ENCODE measurements at places on chromosomes 12 and 14.

DNA sequence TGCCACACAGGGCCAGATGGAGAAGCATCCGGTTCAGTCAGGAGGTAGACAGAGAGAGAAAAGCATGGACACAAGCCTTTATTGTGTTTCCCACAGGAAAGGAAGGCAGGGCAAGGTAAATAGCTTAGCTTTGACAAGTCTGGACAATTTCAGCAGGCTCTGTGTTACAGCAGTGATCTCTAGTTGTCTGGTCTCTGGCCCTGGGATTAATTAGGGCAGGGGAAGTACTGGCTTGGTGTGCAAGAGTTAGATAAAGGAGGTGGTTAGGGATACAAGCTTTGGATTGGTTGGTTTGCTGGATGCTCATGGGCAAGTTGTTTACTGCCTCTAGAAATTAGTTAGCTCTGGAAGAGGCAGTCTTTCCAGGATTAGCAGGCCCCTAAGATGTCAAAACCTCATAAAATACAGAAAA lies 15.1 kb upstream of the NGDN start:
- no peak for DNase-seq

- no peak for DNase-seq
Measured at GRCh38 chr14:66999978-67000377, 189.3 kb upstream of the GARIN2 start.

DNA sequence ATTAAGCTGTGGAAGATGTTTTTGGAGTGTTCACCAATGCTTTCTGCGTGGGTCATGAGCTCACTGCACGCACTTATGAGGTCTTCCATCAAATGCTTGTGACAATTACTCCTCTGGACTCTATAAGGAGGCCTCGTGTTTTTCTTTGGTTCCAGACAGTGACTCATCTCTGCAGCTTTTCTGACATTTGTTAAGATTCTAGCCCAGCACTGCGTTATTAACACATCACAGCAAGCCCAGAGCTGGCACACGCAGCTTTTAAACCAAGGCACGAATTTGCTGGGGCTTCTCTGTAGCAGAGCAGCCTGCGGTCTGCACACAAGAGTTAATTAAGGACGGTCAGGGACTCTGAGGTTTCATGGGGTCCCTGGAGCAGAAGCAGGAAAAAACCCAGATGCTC lies 16.9 kb downstream of the MEG3 start:
- no peak for DNase-seq

DNA sequence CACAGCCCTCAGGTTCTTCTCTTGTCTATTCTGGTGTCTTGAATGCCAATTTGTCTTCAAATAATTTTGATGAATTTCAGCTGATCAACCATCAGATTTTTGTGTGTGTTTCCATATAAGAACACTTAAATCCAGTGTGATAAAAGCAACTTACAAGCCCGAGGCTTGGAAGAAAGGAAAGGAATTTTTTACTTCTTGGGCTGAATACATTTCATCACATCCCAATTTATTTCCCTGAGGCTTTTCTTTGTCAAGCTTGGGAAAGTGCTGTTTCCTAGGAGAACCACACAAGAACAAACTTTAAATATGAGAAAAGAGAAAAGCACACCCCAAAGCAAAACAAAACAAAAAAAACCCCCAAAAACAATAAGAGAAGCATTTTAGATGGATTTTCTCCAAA lies 26.6 kb downstream of the GPRC5D start:
- no peak for DNase-seq

DNA sequence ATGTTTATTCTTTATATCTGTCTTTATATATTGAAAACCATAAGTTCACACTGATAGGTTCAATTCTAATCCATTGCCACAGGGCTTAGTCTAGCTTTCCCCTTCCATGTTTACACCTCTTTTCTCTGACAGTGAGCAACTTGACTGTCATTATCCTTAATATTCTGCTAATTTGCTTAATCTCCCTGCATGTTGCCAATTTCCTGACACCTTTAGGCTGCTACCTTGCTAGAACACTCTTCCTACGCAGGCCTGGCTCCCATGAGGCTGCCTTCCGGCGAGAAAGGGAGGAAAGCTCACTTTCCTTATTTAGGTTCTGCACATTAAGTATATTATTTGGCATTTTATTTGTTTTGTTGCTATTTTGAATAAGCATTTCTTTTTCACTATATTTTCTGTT lies 12.8 kb upstream of the FRS2 start:
- no peak for DNase-seq

DNA sequence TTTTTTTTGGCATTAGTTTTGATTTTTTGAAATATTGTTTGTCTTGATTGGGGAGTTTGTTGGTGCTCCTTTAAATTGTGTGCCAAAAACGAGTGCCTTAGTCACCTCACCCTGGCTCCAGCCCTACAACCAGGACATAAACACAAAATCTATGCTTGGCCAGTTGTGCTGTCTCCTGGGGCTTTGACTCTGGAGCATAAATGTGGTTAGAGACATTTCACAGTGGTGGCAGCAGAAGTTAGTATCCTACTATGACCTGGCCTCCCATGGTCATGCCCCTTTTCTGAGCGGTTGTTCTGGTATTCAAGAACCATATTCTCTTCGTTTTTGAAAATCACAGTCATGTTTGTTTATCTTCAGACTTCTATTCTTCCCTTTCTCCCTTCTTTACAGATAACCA lies 70.7 kb upstream of the PSMA6 start:
- no peak for DNase-seq

DNA sequence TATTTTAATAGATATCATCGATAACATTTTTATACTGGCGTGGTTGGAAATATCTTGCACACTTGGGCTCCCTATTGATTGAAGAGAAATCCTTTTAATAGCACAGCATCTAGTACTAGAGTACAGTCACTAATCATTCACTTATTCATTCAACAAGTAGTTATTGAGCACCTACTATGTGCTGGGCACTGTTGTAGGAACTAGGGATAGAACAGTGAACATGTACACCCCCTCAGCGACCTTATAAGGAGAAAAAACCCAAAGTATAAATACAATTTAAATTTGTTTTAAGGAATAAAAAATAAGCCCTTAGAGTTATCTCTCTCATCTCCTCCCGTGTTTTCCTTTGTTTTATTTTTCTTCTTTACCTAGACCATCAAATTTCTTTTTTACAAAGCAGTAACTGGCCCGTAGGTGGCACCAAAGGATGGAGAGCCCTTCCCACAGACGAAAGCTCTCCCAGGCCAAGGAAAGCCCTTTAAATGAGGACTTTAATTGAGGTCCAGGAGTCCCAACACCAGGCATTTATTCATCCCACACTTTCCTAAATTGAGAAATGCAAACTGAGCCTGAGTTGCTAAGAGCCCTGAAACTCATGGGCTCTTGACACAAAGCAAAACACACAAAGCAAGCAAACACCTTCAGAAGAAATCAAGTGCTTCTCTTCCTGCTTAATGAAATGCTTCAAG lies 29.0 kb downstream of the PEBP1 start:
- no peak for DNase-seq

DNA sequence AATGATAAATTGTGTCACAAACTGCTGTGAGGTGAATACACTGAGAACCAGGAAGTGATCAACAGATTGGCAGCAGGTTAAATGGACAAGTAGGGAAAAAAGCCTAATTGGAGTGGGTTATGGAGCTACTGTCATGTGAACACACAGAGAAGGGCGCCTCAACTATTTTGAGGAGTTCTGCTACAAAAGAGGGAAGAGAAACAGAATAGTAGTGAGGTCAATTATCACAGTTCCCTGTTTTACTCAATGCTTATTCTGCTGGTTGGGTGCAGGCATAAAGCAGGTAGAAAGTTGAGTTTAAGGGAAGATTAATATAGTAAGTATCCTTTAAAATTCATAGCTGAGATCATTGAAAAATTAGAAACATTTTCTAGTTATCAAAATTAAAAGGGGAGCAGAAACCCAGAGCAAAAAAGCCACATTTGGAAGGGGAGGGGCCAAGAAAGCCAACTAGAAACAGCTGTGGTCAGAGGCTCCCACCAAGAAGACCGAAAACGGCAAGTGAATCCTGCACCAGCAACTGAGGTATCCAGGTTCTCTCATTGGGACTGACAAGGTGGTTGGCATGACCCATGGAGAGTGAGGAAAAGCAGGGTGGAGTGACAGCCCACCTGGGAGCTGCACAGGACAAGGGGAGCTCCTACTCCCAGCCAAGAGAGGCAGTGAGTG lies 105.7 kb downstream of the ZC3H14 start:
- no peak for DNase-seq

DNA sequence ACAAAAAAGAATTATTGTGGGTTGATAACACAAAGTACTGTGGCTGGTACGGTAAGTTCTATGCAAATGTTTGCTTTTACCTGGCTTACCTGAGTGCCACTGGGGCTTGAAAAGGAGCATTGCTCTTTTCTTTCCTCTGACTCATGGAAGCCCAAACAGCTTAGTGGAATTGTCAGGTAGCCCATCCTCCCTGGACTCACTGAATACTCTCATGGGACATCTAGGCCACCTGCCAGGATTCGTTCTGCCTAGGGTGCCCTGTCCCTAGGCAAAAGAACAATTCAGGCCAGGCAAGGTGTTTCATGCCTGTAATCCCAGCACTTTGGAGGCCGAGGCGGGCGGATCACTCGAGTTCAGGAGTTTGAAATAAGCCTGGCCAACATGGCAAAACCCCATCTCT lies 22.5 kb upstream of the YAF2 start:
- no peak for DNase-seq

DNA sequence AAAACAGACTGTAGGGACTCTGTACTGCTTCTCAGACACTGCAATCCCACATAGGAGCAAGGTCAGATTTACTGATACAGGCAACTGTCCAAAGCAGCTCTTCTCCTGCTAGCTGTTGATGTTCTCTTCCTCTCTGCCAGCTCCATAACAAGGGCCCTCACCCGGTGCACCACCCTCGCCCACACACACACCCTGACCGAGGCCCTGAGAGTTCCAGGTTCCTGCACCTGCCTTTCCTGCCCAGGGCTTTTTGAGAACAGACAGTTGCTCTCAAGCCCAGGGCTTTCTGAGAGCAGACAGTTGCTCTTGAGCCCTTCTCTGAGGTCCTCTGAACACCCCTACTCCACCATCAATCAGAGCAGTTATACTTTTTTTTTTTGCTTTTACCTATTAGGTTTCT lies 233.8 kb upstream of the GARIN6 start:
- DNase-seq, result no peak

DNA sequence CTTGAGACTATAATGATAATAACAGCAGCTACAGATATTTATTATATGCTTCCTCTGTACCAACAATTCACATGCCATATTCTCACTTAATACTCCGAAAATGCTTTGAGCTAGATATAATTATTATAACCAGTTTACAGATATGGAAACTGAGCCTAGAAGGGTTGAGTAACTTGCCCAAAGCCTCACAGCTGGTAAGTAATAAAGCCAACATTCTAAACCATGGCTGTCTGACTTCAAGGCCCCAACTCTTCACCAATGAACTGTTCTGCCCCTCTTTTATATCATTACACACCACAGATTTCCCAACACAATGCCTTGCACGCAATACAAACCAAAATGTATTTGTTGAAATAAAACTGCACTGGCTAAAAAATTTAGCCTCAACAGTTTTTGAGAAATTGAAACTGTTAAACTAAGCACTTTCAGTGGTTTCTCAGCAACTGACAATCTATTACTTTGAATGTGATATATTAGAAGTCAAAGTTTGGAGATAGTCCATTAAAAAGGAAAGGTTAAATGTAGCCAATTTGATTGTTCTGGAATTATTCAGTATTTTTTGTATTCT lies 222.5 kb upstream of the ARHGAP5 start:
- DNase-seq, result no peak

DNA sequence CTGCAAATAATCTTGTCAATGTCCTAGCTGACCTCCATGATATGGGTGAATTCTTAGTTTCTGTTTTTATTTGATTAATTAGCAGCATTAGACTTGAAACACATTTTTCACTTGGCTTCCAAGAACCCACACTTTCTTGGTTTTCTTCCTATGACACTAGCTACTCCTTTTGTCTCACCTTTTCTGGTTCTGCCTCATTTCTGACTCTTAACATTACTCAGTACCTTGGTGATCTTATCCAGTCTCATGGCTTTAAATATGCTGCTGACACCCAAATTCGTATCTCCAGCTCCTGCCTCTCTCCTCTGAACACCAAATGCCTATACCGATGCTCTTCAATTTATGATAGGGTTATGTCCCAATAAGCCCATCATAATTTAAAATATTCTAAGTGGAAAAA lies 32.0 kb upstream of the SSTR1 start:
- DNase-seq, result no peak

DNA sequence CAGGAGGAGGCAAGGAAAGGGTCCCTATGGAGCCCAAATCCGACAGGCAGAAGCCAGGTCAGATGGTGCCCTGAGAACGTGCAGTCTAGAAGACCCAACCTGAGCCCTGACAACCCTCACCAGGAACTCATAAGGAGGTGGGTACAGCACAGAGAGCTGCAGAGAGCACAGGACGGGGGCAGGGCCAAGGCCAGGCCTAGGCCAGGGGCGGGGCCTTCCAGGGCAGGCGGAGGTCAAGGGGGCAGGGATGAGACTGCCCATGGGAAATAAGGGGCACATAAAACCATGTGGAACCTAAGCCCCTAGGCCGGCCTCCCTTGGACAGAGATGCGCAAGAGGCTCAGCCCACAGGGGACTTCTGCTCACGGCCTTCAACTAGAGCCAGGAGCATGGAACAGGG lies 45.1 kb downstream of the SSH1 start:
- no peak for DNase-seq

GRCh38 chr12:92757597-92758121 lies 54.9 kb downstream of the PLEKHG7 start:
- DNase-seq, result no peak

- DNase-seq, result no peak
Measured at GRCh38 chr12:49200919-49201594, 12.2 kb upstream of the TUBA1A start.

GRCh38 chr14:68147303-68147702 lies 327.7 kb downstream of the RAD51B start:
- DNase-seq, result no peak

DNA sequence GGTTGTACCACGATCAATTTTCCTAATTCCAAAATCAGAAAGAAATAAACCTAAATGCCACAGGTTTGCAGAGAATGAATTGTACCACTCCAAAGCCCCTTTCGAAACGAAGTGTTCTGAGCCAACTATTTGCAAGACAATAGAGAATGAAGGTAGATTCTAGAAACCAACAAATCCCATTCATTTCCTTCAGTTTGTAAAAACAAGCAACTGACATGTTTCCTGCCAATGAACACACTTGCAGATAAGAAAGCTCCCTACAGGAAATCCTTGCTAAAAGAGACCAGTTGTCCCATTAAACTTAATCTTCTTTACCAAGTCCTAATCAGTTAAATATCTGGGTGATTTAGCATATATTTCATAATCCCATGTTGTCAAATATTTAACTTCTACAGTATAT lies 198.4 kb upstream of the FOXN3 start:
- no peak for DNase-seq

- no peak for DNase-seq
Measured at GRCh38 chr12:121729021-121729420, 16.5 kb downstream of the TMEM120B start.

- DNase-seq, result no peak
Measured at GRCh38 chr12:39375206-39375808, 67.6 kb downstream of the KIF21A start.
